Activated CD8-positive, alpha-beta memory T cell treated with anti-CD3 and anti-CD28 coated beads, Interleukin-2, amount 10 ng/mL, durations not matched to agents 7 days and 5 days (primary cell): ENCODE measurements at places on chromosomes 12 and 14. TPM values are rescaled to one million over a fixed set of nuclear protein-coding genes. Genes with fewer than 3 reads are reported as not detected.

Gene TEX52
- not detected for total RNA-seq

Gene NUAK1
- not detected for total RNA-seq

Gene AKAP3
- total RNA-seq = 2.6 TPM

DNA sequence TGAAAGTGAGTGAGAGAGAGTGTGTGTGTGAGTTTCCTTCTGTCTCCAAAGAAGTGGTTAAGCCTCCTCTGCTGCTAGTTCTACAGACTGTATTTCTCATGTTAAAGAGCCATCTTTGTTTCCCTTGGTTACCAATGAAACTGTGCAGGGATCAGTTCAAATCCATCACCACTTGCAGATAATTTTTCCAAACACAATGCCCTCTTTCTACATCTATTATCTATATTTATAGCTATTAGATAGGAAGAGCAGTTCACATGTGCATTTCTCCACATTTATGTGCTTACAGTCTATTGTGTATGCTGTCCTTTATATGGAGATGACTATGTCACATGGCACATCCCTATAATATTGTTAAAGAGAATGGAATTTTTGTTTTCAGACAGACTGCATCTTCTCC lies 2.2 kb upstream of the DAAM1 start:
- DNase-seq = no peak

Gene MIP
- not detected for total RNA-seq
